ENCODE measurements at places on chromosomes 11 and 22.

GRCh38 chr11:36311926-36312595 is 16.0 kb downstream of the PRR5L start:
- no peak for DNase-seq

DNA sequence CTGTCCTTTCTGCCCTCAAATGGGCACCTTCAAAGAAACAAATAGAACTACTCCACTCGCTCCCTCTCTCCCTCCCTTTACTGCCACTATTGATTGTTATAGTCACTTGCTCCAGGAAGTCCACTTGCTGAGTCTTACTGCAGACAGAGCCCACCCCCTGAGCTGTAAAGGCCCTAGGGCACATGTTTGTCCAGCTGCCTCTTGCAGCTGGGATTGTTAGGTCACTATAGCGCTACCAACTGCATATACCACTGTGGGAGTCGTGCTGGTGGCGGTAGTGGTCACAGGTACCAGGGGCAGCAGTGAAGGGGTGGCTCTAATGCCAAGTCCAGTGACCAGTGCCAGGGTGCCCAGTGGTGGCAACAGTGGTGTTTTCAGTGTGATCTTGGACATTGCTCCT is 4.4 kb upstream of the SREBF2 start:
- DNase-seq: no peak

GRCh38 chr22:25748140-25748539 is 6.2 kb downstream of the MYO18B start:
- no peak for DNase-seq

GRCh38 chr11:128058580-128059208 is 528.7 kb downstream of the ETS1 start:
- no peak for DNase-seq

DNA sequence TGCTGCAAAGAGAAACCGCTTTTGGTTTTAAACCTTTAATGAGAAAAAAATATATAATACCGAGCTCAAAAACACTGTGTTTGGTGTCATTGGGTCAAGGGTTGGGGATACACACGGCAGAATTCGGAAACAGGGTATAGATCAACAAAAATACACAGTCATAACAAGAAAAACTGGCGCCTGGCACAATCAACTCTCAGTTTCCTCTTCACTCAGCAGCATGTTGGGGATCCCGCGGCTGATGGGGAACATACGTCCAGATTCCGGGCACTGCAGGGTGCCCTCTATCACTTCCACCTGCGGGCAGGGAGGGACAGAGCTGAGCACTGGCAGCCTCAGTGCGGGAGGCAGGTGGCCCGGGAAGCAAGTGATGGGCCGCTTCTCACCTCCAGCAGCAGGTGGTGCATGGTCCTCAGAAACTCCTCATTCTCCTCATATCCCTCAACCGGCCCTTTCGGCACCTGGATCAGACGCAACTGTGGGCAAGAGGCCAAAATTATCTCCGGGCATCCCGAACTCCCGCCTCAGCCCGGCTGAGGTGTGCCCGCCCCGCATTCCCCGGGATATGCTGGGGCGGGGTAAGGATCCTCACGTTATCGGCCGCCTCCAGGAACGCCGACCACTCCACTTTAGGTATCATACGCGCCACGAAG is 561 bp downstream of the TRMT112 start:
- no peak for DNase-seq

DNA sequence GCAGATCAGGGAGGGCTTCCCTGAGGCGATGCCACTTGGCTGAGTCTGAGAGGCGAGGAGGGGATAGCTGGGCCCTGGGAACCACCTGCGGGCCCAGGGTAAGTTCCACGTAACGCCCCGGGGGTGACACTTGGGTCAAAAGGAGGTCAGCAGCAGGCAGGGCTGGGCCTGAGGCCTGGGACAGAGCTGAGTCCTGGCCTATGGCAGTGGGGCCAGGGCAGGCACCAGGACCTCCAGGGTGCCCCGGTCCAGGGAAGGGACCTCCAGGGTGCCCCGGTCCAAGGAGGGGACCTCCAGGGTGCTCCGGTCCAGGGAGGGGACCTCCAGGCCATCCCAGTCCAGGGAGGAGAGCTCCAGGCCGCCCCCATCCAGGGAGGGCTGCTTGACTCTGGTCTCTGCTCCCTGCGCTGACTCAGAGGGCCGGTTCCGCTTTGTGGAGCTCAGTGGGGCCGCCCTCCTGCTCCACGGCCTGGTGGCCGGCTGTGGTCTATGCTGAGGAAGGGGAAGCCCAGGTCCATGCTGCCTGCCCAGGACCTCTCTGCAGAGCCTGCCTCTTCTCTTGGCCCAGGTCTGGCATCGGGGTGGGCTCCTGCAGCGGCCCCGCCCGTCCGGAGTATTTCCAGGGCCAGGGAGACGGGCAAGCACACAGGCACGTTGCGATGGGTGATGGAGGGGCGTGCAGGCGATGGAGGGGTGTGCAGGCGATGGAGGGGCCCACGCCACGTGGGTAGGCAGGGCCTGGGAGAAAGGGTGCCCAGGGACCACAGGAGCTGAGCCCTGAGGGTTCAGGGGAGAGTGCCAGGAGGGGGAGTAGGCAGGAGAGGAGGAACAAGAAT is 19.5 kb upstream of the WNT7B start:
- peak; percentile 71 for DNase-seq

DNA sequence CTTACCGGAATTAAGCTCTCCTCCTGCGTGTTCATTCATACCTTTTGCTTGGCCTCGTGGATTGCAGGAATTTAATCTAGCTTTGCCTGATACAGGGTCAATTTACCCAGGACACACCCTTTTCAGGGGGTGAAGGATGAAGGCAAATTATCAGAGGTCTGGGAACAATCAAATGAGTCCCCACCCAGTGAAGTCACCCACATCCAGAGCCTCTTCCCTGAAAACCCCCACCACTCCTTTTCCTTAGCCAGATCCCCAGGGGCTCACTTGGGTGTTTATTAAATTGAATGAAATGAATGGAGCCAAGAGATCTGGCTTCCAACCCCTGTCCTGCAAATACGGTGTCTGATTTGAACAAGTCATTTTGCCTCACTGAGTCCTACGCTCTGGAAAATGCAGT is 31.0 kb upstream of the LIPT2 start:
- DNase-seq: no peak

GRCh38 chr11:19352771-19353160 is 112.0 kb upstream of the E2F8 start:
- no peak for DNase-seq

DNA sequence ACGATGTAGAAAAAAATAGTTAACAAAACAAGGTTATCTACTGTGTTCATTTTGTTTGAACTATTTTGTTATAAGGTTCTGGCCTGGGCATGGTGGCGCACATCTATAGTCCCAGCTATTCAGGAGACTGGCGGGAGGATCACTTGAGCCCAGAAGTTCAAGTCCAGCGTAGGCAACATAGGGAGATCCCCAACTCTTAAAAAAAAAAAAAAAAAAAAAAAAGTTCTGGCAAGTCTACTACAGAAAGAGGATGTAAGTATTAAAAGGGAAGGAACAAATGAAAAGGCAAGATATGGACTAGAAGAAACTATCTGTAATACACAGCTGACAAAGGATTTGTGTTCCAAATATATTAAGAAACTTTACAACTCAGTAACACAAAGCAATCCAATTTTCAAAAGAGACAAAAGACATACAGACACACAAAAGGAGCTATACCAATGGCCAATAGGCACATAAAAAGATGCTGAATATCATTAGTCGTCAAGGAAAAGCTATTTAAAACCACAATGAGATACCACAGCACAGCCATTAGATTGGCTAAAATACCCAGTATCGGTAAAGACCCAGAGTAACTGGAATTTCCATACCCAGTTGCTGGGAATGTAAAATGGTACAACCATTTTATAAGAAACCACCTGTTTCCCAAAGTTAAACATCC is 27.4 kb downstream of the RRAS2 start:
- no peak for DNase-seq

DNA sequence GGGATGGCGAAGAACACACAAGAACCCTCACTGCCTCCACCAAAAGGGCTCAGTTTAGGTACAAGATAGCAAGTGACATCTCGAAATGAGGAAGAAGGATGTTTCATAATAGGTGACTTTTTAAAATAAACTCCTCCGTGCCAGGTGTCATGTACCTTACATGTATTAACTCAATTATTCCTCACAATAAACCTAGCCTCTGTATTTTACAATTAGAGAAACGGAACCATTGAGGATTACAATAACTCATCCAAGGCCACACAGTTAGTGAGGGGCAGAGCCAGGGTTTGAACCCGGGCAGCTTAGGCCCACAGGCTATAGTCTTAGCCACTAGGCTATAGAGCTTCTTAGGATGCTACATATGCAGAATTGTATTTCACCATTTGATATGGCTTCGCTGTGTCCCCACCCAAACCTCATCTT is 965 bp upstream of the PAMR1 start:
- no peak for DNase-seq

GRCh38 chr22:17074648-17075002 is 10.2 kb upstream of the IL17RA start:
- DNase-seq: no peak

DNA sequence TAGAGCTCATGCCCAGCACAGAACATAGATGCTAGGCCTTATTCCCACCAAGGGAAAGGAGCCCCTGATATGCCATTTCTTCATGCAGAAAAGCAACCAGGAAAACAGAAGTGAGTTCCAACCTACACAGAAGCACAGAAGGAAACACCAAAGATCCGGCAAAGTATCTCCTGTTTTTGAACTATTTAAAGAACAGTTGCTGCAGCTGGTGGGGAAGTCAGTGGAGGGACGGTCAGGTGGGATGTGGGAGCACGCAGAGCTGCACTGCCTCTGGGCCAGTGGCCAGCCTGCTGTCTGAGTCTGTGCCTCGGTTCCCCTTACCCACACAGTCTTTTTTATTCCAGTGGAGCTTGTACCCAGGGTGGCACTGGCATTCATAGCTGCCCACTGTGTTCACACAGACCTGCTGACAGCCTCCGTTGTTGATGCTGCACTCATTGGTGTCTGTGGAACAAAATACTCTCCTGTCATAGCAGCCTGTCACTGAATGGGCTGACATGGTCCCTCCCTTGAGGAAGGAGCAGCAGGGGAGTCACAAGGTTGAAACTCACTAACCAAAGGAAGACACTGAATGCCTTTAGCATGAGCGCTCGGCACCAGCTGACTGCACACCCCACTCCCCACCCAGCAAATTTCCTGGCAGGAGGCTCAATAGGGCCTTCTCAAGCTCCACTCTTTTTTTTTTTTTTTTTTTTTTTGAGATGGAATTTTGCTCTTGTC is 37.9 kb downstream of the SCUBE2 start:
- DNase-seq: no peak

- no peak for DNase-seq
These were observed 170.3 kb downstream of the KIRREL3 start for GRCh38 chr11:126830216-126830806.

DNA sequence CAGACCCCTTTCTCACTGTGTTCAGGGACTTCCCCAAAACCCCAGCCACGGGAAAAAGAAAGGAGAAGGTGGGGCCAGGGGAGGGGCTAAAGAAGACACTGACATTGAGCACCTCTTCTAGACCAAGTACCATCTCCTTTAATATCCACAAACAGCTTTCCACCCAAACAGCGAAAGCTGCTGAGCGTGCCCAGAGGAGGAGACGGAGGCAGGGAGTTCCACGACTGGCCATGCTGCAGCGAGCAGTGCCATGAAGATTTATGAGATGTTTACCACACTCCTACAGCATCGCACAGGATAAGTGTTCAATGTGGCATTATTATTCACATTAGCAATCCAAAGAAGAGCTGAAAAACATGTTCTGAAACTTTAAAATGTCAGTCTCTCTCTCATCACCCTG is 127.4 kb downstream of the LARGE1 start:
- DNase-seq: no peak

Measured in Kasumi-1 (cell line).